ENCODE measurements at places on chromosomes 6 and 20.

GRCh38 chr20:44433751-44434538 lies 41.7 kb upstream of the TTPAL start:
- no peak for DNase-seq

GRCh38 chr20:36573103-36573797 lies at the start of gene TGIF2:
Gene TGIF2 (plus strand): TSS chr20:36573597. CDS start chr20:36578775, 5,178 bp downstream.
- peak; percentile 36 for DNase-seq

GRCh38 chr20:25081065-25081729 lies 744 bp downstream of the VSX1 start:
- DNase-seq, result no peak

DNA sequence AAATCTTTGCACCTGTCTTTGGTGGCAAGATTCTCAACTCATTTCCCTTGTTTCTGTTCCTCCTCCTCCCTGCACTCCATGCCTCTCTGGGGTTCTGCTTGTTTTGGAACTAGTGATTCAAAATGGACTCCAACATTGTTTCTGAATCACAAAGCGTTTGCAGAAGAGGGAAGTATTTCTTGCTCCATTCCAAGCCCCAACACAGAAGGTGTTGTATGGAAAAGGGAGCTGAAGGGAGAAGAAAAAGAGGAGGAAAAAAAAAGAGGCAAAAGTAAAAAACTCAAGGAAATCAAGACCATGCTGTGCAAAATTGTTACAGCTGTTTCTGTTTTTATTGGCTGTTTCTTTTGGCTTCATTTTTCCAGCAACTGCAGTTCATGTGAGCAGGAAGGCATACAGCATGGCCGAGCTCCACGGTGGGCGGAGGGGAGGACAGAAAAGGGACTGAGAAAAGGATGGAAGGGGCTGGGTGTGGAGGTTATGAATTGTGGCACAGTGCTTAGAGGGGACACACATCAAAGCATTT lies 66.9 kb upstream of the PRL start:
- no peak for DNase-seq

DNA sequence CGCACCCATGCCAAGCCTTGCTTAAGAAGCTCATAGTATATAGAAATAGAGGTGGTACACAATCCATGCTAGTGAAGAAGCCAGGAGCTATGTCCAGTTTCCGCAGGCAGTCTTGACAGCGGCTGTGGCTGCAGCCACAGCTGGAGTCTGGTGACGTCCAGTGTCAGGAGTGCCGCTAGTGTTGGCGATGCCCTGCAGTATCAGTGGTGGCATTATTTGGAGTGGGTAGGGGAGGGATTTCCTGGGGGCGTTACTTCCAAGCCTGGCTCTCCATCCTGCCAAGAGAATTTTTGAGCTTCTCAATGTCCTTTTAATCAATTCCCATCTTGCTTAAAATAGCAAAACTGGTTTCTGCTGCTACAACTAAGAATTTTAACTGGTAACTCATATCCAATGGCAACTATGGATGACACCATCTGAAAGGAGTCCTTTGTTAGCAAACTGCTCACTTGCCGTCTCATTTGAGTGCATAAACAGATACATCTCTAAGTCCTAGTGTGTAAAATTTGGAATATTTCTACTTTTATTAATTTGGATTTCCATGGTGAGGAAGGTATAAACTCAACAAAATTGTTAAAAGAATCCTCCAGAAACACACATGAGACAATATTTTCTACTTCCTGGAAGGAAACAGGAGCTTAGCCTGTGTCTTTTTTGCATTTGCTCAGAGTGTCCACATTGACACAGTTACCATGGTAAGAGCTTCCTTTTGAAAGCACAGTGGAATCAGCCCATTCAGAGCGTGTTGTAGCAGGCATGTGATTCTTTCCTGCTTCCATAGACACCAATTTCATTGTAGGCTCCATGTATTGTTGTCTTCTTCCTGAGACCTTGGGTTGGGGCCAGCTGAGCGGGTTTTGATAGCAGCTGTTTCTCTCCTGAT lies 44.6 kb upstream of the PXDC1 start:
- peak; percentile 10 for DNase-seq

DNA sequence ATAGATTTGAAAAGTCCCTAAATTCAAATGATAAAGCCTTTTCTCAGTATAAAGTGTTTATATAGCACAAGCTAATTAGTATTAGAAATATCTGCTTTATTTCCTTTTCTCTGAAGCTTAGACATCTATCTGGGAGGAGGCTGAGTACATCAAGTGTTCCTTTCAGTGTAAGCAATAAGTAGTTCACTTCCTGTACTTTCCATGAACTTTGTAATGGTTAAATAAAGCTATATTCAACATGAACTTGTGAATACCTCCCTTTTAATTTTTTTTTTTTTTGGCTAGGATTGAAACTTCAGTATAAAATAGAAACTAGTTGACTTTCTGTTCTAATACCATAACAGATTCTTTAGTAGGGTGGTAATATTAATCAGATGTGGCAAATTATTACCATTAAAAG lies 190.9 kb downstream of the CENPW start:
- DNase-seq, result no peak

DNA sequence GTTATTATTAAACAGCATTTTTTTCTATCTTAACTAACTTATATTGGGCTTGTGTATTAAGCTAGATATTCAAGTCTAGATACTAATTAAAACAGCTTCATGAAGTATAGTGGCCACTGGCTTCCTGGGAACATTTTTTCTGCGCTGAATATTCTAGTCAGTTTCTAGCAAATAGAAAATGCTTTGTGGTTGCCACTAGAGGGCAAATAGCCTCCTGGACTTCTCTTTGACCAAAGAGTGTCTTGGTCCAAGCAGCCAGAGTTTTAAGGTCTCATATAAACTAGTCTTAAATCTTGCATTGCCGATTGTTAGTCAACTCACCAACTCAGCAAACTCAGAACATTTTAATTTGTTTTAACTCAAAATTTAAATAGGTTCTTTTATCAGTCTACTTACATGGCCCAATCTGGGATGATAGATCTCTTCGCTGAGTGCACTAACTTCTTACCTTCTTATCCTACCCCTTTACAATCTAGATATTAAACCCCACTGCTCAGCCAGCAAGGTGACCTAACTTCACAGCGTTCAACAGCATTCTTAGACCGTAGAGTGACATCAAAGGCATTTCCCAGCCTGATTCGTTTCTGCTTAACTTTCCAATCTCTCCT lies 24.6 kb upstream of the ID4 start:
- DNase-seq, result no peak

- DNase-seq, result peak; percentile 33
These were observed 12.9 kb downstream of the ITCH start for GRCh38 chr20:34375977-34376430.

- no peak for DNase-seq
These were observed 29.3 kb upstream of the SLC23A2 start for GRCh38 chr20:5030348-5031205.

DNA sequence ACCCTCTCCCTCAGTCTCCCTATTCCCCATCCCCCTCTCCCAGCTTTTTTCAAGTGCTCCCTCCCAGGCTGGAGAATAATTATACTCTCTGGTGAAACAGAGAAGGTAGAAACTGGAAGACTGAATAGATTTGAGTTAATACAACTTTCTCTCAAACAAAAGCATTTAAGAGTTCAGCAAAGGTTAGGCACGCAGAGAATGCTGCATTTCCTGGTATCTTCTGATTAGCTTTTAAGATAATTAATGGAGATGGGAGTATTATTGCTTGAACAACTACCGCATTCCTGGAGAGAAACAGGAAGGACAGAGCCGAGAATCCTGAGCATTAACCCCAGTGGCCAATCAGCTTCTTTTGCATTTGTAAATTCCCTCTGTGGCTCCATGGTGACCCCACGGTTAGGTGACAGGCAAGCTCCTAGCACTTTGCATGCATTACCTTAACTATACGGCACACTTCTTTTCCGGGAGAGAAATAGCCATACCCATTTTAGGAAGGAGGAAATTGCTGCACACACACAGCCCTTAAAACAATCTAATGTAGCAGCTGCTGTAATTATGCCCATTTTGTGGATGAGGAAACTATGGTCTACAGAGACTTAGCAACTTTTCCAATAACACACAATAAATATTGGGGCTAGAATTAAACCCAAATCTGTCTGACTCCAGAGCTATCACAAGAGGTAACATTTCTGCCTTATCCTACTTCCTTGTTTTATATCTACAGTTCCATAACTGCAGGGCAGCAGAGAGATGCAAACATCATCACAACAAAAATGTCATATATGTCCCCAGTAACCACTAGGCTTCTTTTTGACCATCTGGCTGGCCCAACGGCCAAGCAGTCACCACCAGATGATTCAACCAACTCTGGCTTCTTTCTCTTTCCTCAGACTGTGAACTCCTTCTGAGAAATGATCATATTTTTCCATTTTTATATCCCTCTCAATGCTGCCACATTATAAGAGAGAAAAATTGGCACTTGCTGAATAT lies 169.9 kb downstream of the CD24 start:
- no peak for DNase-seq

DNA sequence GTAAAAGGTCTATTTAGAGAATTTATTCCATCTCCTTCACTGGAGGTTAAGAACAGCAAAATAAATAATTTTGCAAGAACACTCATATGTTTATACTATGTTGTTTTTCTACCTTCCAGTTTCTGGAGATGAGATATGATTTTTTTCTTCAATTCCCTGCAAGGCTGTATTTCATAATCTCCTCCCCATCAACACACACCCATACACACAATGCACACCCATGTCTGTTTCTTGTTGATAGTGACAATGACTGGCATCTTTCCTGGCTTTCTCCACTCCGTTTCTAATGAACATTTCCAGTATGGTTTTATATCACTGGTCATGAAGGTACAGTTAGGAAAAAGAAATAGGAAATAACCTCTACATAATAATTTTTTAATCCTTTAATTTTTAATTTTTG lies 202.1 kb downstream of the ARHGAP18 start:
- no peak for DNase-seq

DNA sequence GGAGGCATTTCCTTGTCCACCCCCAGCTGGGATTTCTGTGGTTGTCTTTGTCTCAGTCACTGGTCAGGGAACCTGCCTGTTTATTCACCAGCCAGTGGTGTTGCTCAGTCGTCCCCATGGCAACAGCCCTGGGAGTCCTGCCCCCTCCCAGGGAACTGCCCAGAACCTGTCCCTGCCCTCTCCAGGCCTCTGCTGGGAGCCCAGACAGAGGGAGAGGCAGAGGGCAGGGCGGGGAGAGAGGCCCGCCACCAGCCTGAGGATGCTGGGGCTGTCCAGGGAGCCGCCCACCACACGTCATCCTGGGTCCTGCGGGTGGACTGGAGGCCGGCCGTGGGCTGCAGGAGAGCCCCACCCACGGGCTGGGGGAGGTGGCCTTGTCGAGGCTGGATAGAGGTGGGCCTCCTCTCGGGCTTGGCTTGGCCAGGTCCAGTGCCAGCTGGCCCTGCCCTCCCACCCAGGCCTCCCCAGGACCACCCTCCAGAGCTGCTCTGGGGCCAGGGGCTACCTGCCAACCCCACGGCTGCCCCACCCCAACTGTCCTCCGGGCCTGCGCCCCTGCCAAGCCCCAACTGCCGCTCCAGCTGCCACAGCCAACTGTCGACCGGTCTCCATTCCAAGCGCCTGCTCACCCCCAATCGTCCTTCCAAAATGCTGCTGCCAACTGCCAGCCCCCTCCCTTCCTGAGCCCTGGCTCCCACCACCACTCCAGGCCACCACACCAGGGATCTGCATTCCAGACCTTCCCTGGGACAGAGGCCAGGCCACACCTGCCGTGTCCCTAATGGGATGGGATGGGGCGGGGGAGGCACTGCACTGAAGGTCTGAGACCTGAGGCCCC lies 4.2 kb upstream of the ZBTB46 start:
- DNase-seq, result no peak

- DNase-seq, result no peak
These were observed 83.9 kb upstream of the SIRPG start for GRCh38 chr20:1741309-1742048.

- no peak for DNase-seq
These were observed 86.5 kb upstream of the IFNGR1 start for GRCh38 chr6:137305691-137306090.

DNA sequence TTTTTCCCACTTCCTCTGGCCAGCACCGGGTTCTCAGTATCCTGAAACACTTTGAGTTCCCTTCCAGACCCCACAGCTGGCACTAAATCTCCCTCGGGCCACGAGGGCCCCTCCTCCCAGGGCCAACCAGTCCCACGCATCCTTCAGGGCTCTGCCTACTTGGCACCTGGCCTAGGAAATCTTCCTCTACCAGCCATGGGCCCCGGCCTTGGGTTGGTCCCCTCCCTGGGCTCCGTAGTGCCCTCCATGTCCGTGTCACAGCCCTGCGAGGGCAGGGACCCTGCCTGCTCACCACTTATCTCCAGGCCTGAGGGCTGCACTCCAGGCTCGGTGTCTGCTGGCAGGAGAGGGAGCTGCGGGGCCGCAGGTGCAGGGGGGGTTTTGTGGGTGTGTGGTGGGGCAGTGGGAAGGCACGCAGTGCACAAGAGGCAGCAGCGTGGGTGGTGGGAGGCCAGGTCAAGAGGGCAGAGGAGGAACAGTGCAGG lies 48.8 kb upstream of the CDH22 start:
- no peak for DNase-seq

- DNase-seq, result no peak
These were observed 45.0 kb upstream of the MOXD1 start for GRCh38 chr6:132446141-132446854.

DNA sequence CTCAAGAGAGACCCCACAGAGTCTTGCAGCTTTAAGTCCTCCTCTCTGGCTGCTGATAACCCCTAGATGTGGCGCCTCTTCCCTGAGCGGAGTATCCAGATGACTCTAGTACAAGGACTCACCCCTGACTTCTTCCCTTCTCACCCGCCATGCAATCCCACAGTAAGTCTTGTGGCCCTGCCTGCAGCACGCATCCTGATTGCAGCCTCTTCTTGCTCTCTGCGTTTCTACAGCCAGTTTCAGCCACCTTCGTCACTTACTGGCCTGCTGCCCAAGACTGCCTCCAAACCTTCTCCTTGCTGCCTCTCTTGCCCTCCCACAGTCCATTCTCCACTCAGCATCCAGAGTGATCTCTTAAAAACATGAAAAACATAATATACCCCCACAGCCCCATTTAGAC lies 2.4 kb upstream of the RPP40 start:
- no peak for DNase-seq

DNA sequence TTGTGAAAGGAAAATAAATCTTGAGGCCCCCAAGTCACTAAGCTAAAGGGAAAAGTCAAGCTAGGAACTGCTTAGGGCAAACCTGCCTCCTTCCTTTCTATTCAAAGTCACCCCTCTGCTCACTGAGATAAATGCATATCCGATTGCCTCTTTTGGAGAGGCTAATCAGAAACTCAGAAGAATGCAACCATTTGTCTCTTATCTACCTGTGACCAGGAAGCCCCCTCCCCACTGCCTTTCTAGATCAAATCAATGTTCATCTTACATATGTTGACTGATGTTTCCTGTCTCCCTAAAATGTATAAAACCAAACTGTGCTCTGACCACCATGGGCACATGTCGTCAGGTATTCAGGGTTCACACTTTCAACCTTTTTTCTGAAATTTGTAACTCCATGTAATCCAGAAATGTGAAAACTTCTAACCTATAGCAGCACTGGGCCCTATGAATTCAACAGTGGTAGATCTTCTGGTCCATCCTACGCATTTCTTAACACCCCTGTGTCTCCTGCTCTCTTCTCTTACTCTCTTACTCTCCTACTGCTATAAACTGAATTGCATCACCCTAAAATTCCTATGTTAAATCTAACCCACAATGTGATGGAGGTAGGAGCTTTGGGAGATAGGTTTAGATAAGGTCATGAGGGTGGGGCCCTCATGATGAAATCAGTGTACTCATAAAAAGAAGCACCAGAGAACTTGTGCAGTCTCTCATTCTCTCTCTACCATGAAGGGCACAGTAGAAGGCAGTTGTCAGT lies 89.3 kb downstream of the EPB41L2 start:
- no peak for DNase-seq

Data from NCI-H1105 (cell line).